ENCODE measurements at places on chromosomes 6 and 20. TPM values are rescaled to one million over a fixed set of nuclear protein-coding genes. Genes with fewer than 3 reads are reported as not detected.

DNA sequence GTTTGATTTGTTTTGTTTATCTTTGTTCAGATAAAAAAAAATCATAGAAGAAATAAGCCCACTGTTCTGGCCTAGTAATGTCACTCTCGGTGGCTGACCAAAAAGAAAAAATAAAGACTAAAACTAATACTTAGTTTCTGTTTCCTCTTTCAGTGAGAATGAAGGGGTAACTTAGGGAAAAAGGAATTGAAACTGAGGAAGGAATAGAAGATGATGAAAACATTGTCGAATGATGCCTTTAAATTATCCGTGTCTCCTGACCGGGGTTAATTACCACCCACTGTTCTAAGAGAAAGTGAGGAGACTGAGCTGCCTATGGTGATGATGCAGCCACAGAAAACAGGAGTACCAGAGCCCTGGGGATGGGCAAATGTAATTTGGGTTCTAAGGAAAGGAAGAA lies 73.1 kb downstream of the PTCHD4 start:
- no peak for DNase-seq

FIG4 gene
- 11.7 TPM for total RNA-seq

- DNase-seq = peak; percentile 23
These were observed 34.2 kb upstream of the BTN3A2 start for GRCh38 chr6:26330859-26331217.

- no peak for DNase-seq
These were observed 48.3 kb downstream of the AHI1 start for GRCh38 chr6:135449246-135449645.

DNA sequence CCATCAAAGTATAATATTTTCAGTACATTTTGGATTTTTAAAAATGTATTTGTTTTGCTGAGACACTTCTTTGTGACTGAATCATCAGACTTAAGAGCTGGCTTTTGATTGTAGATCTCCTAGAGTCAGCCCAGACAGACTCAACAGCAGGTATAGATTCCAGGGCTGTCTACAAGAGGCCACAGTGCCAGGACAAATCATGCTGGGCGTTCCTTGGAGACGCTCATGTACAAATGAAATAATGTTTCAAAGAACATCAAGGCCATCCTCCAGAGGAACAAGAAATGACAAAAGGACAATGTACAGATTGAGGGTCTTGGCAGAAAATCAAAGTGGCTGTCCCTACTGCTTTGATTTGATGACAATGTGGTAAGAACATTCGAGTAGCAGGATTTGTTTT lies 369.3 kb downstream of the GRIK2 start:
- DNase-seq = no peak

GRCh38 chr20:64006490-64006889 lies 25.6 kb downstream of the PRPF6 start:
- DNase-seq = no peak

DNA sequence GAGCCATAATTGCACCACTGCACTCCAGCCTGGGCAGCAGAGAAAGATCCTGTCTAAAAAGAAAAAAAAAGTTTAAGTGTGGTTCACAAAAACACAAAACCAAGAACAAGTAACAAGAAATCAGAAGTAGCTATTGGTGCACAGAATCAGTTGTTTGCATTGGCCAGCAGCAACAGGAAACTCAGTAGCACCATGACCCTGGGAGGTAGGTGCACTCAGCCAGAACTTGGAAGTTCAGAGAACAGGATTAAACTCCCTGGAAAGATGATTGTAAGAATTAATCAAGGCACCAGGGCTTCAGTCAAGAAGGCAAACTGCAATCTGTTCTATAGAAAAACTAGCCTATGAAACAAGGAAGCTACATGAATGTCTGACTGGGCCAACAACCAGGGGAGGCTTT lies 267.9 kb downstream of the COL12A1 start:
- DNase-seq = no peak

C2 gene
- not detected for total RNA-seq

PTCHD4 gene
- total RNA-seq = not detected

DNA sequence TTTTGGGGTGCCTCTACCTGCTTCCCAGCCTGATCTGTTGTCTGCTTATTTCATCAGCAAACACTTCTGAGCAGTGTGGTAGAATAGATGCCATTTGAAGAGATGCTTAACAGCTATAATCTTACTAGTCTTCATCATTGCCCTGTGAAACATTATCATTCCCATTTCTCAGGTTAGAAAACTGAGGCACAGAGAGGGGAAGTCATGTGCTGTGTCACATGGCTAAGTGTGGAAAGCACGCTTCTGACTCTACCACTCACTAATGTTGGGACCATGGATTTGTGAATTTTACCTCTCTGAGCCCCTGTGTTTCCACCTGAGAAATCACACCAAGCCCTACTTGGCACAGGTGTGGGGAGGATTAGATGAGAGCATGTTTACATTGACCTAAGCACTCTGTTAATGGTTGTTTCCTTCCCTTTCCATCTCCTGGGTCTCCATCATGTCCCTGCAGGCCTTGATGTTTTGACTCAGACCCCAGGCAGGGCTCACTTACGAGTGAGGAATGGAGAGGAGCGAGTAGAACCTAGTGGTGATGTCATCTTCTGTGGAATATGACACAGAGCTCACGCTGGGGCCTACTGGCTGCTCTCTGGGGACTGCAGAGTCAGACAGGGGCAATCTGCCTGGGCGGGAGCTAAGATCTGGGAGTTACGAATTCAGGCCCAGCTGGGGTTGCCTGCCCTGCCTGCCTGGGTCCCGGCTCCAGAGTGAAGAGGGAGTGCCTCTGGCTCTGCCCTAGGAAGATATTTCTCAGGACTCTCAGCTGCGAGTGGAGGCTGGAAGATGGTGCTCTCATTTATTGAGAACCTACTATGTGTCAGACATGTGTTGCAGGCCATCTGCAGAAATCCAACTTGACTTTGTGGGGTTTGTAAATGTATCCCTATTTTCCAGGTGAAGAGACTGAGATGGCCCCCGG lies 64.3 kb downstream of the CDH22 start:
- DNase-seq = no peak

CLDN20 gene
- not detected for total RNA-seq

SLC17A2 gene
- not detected for total RNA-seq

DNA sequence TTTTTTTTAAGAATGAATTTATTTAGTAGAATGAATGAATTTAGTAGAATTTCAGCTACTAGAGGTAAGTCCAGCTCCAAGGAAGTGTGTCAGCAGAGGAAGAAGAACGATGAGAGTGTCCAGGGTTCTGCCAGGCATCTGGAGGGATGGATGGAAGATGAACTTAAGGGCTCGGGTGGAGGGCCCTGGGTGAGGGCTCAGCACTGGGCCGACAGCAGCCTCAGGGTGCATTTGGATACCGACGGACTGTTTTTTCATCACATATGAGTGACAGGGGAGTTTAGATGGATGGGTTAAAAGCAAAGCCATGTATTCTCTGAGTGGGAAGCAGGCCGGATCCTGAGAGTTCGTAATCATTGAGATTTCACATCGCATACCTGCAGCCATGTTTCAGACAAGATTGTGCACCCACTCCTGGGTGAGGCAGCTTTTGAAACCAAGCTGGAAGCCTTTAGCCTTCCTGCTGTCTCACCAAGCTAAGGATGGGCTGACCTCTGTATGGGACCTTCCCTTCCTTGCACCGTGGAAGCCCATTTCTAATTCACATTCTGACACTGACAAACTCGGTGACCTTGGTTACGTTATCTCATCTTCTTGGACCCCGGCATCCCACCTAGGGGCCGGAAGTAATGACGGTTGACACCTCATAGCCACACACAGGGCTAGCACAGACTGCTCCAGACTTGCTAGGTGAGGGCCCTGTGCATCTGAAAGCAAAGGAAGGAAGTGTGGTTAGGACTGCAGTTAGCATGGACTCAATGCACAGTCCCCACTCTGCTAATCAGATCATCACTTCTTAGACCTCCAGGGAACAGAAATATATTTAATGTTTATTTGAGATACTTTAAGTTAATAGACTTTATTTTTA lies 228.5 kb downstream of the SLC24A3 start:
- DNase-seq = no peak

DNA sequence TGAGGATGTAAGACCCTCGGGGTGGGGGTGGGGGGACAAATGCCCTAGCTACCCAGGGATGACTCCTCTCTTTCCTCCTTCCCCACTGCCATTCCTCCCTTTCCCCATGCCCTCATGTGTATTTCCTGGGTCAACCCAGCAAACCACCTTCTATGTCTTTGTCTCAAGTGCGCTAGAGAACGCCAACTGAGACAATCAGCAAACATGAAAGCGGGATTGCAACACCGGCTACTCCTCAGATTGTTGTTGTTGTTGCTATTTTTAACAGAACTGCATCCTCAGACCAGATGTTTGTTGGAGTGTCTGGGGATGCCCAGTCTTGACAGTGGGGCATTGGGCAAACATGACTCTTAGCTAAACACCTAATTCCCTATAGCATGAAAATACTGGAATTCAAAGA lies 39.3 kb upstream of the HIVEP1 start:
- DNase-seq = peak; percentile 70

Data from RPMI7951 (cell line).